ENCODE measurements at places on chromosomes 13 and 19.

DNA sequence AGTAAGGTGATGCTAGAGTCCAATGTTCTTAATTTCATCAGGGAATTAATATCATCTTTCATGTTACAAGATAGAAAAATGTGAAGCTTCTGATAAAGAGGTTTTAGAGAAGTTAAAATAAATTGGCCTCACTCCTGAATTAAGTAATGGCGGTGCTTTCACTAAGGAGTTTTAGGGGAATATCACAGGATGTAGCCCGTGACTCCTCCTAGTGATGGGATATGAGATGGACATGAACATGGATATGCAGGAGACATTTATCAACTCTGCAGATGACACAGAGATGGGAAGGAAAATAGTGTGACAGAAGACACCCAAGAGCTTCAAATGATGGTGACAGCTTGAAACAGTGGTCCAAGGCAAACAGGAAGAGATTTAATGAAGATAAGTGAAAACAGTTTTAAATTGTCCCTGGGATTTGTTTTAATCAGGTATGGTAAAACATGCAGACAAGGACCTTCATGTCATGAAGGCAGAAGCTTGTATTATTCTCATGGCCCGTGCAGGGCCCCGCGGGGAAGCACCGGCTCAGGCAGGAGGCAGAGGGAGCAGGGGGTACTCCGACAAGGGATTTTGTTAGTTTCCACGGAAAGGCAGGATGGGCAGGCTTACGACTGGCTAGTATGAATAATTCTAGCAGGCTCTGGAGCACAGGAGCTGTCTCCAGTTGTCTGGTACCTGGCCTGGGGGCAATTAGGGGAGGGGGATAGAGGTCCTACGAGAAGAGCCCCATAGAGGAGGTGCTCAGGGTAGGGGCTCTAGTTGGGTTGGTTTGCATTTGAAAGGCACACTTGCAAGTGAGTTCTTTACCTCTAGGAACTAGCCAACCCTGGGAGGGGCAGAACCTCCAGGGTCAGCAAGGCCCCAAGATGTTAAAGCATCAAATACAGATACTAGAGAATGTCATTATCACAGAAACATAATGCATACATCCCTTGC lies 38.7 kb upstream of the FARP1 start:
- DNase-seq: no peak

GRCh38 chr13:76610819-76611415 lies 275.3 kb downstream of the KCTD12 start:
- DNase-seq: no peak

DNA sequence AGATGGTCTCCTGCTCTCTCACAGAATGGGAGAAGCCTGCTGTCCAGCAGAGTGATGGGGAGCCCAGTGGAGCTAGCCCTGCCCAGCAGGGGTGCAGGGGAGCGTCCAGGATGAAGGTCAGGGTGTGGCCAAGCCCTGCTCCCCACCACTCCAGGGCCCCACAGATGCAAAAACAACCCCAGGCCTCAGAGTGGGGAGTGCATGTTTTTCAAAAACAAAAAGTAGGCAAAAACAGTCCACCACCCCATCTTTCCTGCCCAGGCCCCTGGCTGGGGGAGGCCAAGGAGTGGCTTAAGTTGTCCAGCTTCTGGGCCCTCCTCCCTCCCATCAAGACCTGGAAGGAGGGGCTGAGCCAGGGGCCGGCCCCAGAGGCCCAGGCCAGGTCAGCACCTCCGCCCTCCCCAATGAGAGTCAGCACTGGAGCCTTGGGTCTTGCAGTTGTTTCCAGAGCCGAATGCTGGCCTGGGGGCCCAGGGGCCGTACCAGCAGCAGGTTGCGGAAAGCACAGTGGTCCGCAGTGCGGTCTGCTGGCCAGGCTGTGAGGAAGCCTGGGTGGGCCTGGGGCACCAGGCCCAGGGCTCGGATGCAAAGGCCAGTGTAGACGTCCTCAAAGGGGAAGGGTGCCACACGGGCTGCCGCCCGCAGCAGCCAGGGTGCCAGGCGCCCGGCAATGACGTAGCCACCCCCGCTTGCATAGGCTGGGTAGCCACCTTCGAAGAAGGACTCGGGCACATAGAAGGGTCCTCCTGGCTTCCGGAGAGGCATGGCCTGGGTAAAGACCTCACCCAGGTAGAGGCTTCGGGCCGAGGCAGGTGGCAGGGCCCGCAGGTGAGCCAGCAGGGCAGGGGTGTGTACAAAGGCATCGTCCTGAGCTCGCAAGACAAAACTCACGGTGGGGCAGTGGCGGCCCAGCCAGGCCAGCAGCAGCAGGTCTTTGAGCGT lies 1.7 kb downstream of the B3GNT8 start:
- DNase-seq: no peak

DNA sequence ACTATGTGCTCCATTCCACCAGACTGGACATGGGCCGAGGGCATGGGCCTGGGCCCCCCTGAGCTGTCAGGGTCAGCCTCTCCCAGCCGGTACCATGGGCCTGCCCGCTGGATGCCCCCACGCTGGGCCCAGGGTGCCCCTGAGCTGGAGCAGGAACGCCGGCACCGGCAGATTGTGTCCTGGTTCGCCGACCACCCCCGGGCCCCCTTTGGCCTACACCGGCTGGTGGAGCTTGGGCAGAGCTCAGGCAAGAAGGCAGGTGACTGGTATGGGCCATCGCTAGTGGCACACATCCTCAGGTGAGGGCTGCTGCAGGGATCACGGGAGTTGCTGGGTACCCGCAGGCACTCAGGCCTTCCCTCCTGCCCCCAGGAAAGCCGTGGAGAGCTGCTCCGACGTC lies 3.1 kb downstream of the ATG4D start:
- no peak for DNase-seq

DNA sequence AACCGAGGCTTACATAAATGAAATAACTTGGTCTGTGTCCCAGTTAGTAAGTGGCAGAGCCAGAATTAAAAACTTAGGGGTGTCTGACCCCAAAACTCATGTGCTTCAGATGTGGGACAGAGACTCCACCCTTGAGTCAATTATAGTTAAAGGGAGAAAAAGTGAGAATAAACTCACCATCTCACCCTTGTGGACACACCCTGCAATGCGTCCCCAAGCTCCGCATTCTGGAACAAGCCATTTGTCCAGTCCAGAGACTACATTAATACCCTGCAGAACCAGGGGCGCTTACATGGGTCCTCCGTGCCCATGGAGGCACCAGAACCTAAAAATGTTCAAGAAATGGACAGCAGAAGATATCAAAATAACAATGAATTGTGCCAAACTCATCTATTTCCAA lies 207.0 kb upstream of the ZNF507 start:
- no peak for DNase-seq

DNA sequence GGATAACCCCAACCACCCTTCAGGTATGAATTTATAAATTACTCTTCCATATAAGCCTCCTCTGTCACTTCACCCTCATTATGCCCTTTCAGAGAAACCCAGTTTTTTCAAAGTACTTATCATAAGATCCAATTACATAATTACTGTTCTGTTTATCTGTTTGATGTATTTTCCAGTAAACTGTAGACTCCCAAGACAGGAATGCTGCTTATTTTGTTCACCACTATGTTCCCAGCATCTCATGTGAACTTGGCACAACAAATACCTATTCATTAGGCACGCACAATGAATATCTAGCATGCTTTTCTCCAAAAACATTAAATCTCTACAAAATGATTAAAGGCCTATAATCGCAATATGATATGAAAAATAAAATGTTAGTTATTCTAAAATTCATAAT lies 13.2 kb downstream of the ENOX1 start:
- DNase-seq: no peak

GRCh38 chr19:33524024-33524664 lies 2.6 kb upstream of the PEPD start:
- no peak for DNase-seq

- DNase-seq: no peak
Observed at GRCh38 chr19:36876993-36877938, 26.6 kb downstream of the ZNF345 start.

GRCh38 chr13:22201375-22201925 lies 530.6 kb downstream of the FGF9 start:
- no peak for DNase-seq

Data from NCI-H524 treated with DMSO at 0.1 percent for 48 hours (cell line).